RPMI8226 (cell line): ENCODE measurements at places on chromosomes 4 and X.

- no peak for DNase-seq
These were observed 87.3 kb downstream of the ADGRG4 start for GRCh38 chrX:136387951-136388502.

GRCh38 chrX:38205039-38205438, 15.6 kb downstream of the SRPX start:
- peak; percentile 72 for DNase-seq

GRCh38 chr4:127069675-127070074, 563.1 kb upstream of the INTU start:
- no peak for DNase-seq

- no peak for DNase-seq
These were observed 52.3 kb downstream of the USP9X start for GRCh38 chrX:41137589-41137988.

GRCh38 chrX:124791492-124792095, 445.2 kb downstream of the SH2D1A start:
- DNase-seq, result no peak

DNA sequence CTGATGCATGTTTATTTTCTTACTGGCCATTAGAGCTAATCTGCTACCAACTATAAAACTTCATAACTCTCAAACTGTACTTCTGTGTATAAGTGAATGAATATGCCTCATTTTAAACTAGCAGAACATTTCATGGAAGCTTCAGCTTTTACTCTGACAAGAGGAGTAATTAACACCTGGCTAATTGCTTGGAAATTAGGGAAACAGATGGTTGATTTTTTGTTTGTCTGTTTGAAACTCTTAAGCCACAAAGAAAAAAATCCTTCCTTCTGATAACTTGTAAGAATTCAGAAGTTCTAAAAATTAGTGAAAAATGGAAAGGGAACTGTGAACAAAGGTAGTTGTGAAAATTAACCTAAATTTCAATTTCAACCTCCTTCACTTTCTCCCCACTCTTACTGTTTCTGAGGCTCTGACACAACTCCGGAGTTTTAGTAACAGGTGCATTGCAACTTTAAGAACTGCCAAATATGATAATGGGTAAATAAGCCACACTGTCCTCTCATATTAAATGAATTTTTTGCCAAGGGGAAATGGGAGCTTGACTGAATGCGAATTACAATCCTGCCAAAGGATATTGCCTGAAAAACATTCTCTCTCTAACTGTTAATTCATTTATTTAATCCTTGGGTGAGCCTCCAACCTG, 1.0 kb downstream of the EGF start:
- DNase-seq, result no peak

DNA sequence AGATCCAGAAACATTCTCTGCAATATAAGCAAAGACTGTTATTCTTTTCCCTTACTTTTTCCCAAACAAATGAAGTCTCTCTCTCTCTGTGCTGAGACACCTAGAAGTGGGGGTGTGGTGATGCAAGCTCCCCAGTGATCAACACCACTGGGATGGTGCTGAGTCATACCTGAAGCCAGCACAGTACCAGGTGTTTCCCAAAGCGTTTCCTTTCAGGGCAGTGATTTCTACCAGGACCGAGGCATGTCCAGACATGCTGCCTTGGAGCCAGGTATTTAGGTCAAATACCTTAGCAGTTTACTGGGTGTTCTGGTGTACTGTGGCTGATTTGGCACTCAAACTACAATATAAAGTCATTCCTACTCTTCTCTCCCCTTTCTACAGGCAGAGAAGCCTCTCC, 726.5 kb downstream of the FAM133A start:
- no peak for DNase-seq

DNA sequence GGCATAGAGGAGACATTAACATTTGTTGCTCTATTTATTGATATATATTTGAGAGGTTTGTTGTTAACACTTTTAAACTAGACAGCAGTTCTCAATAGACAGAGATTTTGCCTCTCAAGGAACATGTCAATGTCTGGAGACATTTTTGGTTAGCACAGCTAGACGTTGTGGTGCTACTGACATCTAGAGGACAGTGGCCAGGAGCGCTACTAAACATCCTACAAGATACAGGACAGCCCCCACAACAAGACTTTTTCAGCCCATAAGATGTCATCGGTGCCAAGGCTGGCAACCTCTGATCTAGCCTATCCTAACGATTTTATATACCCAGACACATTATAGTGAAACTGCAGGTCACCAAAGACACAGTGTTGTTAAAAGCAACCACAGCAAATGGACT, 18.4 kb upstream of the CTSO start:
- peak; percentile 7 for DNase-seq

- no peak for DNase-seq
These were observed 37.5 kb downstream of the FGFBP1 start for GRCh38 chr4:15901007-15901406.

- no peak for DNase-seq
These were observed 171.1 kb downstream of the PDGFRA start for GRCh38 chr4:54400188-54400587.

DNA sequence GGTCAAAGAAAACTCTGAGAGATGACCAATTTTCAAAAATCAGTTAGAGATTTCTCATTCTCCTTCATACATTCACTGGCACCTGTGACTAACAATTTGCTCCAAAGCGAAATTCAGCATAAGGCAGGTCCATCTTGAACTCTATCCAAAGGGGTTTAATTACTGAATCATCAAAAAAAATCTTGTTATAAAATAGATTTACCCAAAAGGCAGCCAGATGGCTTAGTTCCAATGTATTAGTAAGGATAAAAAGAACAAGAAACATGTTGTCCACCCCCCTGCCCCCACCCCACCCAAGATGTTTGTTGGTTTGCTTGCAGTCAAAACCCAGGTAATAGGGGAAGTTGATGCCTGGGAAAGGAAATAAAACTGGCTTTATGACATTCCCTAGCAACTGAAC, 200.3 kb downstream of the ANTXR2 start:
- DNase-seq, result no peak

GRCh38 chr4:131613824-131614216, 1535.3 kb upstream of the PCDH10 start:
- DNase-seq, result peak; percentile 41

DNA sequence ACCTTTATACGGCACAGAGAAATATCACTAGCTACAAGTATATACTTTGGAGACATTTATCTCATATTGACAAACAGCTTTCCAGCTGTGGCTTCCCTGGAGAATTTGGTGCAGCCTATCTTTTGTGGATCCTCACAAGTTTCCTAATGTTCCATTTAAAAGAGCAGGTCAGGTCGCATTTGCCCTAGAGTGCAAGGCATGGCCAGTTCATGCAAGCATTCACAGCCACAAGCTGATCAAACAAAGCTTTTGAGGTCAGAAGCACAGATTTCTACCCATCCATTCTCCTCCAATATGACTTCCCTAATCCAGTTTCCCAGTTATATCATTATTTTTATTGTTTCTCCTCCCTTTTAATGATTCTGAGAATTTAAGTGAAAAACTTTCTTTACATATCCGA, 1008.4 kb upstream of the AGA start:
- DNase-seq, result no peak

- DNase-seq, result no peak
These were observed 14.6 kb downstream of the RBBP7 start for GRCh38 chrX:16855363-16856075.

DNA sequence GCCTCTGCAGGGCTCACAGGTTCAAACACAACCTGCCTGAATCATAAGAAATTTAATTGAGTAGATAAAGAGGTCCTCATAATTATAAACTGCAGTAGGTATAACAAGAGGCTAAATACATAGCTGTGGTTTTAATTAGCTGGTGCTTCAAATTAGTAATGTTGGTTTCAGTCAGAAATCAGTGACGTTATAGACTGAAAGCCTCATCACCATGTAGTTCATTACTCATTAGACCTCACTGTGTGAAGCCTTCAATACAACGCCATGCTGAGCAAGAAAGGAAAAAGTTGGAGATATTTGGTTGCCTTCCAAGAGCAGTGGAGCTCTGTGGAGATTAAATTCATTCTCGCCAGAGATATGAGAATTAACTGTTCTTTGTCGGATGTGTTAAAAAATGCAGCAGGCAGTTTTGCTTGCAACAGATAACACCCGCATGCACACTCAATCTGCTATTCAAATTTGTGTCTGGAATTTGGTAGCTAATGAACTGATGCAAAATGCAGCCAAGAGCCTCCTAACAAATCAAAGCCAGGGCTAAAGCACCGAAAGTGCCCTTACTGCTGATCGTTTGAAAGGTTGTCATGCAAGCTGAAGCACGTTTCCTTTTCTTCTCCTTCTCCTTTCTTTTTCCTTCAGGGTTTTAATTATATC, 148.9 kb downstream of the AFF2 start:
- no peak for DNase-seq

DNA sequence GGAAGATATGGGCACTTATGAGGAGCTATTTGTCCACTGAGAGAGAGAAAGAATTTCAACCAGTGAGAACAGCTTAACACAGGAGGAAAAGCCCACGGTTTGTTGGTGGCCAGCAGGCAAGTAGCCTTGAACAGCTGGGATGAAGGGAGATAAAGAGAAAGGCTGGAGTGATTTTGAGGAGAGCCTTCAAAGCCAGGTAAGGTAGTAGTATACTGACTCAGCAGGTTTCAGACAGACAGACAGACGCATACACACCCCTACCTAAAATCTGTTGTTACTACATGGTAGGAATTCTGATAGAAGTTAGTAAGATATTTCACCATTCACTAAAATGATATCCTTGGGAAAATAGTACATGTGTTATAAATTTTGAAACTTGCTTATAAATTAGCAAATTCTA, 60.5 kb downstream of the SEC24D start:
- DNase-seq, result no peak

GRCh38 chr4:151227731-151228130, 49.2 kb upstream of the PRSS48 start:
- DNase-seq, result no peak

- DNase-seq, result no peak
These were observed 21.1 kb upstream of the UBA1 start for GRCh38 chrX:47172549-47172948.

- no peak for DNase-seq
These were observed 89.2 kb downstream of the DCTD start for GRCh38 chr4:182827954-182828353.

DNA sequence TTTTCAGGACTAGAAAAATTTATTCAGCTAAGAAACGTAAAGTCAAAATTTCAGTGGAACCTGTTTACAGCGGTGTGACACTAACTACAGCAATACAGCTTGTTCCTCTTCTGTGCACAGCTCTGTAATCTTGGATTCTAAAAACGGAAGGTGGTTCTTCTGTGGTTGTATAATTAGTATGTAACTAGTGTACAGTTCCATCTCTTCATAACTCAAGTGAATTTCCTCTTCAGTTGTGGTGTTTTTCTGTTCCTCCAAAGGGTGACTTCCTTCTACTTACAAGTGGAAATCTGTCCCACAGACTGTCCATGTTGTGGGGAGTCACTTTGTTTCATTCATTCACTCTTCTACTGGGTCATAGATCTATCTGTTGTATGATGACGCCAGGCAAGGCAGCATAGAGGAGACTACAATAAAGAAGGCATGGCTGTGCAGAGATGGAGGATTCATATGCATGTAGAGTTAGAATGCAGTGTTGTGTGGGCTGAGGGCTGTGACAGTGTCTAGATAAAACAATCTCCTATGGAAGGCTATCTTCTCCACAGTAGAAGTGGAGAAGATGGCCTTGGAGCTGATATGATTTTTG, 5.4 kb downstream of the DAPP1 start:
- DNase-seq, result peak; percentile 34

DNA sequence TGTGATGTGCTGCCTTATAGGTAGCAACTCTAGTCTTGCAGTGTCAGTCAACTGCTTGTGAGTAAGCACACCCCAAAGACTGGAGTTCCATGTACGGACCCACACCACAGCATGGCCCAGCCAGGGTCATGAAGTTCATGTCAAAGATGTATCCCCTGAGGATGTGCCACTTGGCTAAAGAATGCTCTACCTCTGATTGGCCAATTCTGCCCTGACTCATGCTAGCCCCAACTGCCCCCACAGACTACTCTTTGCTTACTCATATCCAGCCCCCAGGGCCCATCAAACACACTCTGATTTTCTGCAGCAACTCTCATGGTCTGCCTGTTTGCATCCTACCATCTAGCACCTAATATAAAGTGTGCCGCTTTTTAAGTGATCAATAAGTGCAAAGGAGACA, 62.5 kb downstream of the CHRDL1 start:
- DNase-seq, result no peak

DNA sequence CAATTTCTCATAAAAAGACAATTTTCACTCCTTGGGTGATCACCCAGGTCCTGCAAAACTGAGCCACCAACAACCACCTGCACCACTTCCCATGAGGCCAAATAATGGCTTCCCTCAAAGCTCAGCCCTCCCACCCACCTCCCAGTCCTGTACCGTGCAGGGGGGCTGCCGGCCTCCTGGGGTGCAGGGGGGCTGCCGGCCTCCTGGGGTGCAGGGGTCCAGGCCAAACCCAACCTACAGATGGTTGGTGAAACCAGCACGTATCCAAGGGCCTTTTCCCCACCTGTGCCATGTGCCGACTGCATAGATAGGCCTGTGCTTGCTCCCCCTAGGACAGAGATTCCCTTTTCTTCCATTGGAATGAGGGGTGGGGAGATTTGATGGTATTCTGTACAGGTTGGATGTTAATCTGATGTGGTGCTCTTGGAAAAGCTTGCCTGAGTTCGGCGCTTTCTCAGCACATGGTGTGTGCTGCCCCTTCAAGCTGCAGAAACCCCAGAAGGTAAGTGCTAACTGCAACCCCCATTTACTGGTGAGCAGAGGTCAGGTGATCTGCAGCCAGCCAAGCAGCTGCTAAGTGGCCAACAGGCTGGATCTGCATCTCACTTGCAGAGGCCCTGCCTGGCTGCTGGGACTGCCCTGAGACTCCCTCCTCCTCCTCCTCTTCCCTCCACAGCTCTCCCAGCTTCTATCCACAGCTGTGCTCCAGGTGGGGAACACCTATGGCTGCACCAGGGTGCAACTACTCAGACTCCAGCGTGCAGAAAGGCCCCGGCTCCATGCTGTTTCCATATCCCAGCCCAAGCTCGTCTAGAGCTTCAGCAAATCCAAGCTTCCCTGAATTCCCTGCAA, 38.8 kb downstream of the FRG1 start:
- no peak for DNase-seq

DNA sequence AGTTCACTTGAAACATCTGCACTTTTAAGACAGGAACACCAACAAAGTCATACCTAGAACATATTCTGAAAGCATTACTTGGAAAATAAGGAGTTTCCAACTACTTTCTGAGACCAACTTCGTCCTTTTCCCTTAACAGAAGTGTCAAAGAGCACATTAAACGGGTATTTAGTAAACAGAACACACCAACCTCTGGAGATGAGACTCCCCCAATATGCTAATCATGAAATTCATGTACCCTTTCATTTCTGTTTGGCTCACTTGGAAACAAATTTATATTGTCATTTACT, 69.2 kb downstream of the NOCT start:
- no peak for DNase-seq
